Prostate gland (tissue), 2 donors: ENCODE measurements at places on chromosomes 16 and 17.

- DNase-seq = no peak
Measured at GRCh38 chr16:52212841-52213240, 334.1 kb downstream of the TOX3 start.

DNA sequence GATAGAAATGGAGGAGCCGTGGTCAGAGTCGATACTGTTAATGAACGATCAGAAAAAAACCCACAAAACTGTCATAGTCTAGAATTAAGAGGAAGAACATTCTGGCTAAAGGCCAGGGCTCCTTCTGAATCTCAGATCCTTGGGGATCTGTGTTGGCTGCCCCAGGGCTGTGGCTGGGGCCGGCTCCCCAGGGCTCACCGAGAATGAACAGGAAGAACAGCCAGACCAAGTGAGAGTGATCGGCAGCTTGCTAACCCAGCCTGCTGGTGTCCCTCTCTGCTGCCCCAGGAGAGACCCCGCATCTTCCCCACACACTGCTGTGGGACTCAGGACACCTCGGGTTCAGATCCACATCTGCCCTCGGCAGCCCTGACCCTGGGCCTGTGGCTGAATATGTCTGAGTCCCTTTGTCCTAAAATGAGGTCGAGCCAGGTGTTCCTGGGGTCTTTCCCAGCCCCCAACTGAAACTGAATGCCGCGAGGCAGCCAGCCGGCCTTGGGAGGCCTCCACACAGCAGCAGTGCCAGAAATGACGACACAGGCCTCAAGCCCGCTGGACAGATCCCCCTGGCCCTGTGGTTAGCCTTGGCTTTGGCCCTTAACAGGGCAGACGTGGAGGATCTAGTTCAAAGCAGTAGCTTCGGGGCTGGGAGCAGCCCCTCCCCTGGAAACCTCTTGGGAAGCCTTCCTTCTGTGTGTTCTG lies 23.9 kb upstream of the CLEC18A start:
- no peak for DNase-seq

- no peak for DNase-seq
Measured at GRCh38 chr17:55704401-55704800, 18.3 kb downstream of the TMEM100 start.

DNA sequence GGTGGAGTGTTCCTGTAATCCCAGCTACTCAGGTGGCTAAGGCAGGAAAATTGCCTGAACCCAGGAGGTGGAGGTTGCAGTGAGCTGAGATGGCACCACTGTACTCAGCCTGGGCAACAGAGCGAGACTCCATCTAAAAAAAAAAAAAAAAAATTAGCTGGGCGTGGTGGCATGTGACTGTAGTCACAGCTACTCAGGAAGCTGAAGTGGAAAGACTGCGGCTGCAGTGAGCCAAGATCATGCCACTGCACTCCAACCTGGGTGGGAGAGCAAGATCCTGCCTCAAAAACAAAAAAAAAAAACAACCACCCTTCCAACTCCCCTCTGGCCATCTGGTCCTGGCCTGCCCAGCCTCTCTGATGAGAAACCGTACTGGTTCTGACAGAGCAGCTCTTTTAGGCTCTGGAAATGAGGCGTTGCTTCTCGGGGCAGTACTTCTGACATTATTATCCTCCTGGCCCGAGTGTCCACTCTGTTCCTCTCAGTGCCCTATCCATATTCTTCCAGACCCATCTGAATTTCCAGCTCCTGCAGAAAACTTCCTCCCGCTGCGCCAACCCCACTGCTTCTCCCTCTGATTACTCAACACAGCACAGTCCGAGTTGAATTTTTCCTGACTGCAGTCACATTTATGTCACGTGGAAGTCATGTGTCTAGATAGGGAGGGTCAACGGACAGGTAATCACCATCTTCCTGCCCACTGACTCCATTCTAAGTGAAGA lies 13.3 kb downstream of the GGA2 start:
- peak; percentile 31 for DNase-seq

GRCh38 chr17:36149296-36149820 lies 27.1 kb downstream of the TBC1D3B start:
- DNase-seq = no peak

DNA sequence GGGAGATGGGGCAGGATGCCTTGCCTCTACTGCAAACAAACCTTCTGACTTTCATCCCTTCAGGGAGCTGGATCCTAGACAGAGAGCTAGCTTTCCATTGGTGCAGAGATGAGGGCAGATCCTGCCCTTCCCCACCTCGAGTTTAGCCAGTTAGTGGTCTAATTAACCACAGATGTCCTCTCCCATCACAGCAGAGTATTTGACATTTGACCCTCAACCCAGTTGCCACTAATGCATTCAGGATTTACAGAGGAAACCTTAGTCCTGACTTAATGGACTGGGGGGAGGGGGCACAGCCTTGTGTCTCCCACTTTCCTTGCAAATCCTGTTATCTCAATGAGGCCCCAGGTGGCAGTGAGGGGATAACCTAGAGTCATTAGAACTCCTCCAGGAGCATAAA lies 10.2 kb downstream of the PIP4K2B start:
- DNase-seq = no peak

DNA sequence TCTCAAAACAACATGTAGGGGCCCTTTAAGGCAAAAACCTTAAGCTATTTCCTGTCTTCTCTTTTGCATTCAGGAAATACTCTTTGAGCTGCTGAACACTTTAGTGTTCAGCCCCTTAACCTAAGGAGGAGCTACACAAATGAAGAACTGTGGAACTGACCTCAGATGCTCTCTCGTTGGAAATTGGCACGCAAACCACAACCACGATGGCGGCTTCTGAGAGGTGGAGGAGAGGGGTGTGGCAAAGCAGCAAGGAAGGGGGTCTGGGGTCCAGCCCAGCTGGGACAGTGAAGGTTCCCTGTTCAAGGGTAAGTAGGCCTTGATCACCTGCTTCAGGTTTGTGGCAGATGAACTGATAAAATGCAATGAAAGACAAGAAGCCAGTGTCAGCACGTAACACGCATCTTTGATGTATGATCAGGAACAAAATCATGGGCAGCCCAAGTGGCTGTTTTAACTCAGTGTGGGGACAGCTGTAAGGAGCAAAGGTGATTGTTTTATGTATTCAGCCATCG lies 291.6 kb upstream of the TNRC6C start:
- DNase-seq = no peak

GRCh38 chr17:3505008-3505407 lies 29.2 kb downstream of the ASPA start:
- no peak for DNase-seq

GRCh38 chr17:76506408-76507345 lies 5.5 kb upstream of the RHBDF2 start:
- DNase-seq = peak; percentile 75

- no peak for DNase-seq
Measured at GRCh38 chr17:46768540-46768870, 50.0 kb downstream of the WNT3 start.

- DNase-seq = no peak
Measured at GRCh38 chr16:62741692-62742091, 705.5 kb upstream of the CDH8 start.

DNA sequence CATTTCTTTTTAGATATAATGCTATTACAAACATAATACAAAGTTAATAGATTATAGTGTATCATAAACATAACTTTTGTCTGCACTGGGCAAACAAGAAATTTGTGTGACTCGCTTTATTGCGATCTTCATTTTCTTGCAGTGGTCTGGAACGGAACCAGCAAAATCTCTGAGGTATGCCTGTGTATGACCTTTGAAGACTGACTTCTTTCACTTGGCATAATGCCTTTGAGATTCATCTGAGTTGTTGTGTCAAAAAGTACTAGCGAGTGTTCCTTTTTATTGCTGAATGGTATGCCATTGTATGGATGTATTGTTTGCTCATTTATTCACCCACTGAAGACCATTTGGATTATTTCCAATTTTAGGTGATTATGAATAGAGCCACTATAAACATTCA lies 69.2 kb downstream of the TANC2 start:
- DNase-seq = no peak

- DNase-seq = peak; percentile 61
Measured at GRCh38 chr17:50931144-50931908, 65.2 kb upstream of the TOB1 start.

- DNase-seq = no peak
Measured at GRCh38 chr16:77761204-77761603, 27.2 kb upstream of the VAT1L start.

DNA sequence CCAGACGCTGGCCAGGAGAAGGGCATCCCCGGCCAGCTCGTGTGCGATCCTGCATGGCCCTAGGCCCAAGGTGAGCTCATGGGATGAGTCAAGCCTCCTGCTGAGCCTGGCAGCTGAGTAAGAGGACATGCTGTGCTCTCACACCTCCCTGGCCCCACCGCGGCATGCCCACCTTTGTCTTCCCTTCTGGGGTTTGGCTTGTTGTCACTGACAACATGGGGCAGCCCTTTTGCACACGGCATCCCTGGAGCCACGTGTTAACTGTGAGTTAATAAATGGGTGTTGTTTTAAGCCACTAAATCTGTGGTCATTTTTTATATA lies 8.9 kb upstream of the TNS4 start:
- DNase-seq = no peak

GRCh38 chr17:2111691-2112090 lies 56.8 kb downstream of the HIC1 start:
- DNase-seq = peak; percentile 78

- no peak for DNase-seq
Measured at GRCh38 chr16:28185696-28186095, 26.1 kb downstream of the XPO6 start.

GRCh38 chr16:76193906-76194615 lies 83.1 kb upstream of the CNTNAP4 start:
- no peak for DNase-seq

DNA sequence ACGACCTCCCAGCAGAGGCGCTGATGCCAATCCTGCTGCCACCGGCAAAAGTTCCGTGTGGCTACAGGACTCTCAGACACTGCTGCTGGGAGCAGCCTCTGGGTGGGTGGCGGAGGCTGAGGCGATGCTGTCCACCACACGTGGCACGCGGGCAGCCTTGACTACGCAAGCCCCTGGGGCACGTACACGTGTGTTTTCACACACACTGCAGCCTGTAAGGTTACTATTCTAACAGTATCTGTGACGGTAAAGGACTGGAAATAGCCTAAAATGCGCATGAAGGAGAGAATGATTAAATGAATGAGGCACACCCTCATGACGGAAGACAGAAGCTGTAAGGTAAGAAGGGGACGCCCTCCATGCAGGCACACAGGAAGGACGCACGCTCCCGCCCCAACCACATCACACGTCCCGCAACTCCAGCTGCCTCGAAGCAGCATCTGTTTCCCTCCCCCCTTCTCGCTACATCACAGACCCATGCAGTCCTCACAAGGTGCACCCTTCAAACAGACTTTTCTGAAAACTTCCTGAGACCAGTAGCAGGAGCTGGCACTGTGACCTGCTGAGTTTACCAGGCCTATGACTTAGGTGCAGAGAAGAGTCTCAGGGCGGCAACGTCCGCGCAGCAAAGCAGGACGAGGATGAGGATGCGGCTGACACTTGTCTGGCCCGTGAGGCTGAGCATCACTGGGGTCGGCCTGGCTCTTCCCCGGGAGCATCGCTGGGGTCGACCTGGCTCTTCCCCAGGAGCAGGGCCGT lies 28.7 kb upstream of the FASN start:
- DNase-seq = no peak

DNA sequence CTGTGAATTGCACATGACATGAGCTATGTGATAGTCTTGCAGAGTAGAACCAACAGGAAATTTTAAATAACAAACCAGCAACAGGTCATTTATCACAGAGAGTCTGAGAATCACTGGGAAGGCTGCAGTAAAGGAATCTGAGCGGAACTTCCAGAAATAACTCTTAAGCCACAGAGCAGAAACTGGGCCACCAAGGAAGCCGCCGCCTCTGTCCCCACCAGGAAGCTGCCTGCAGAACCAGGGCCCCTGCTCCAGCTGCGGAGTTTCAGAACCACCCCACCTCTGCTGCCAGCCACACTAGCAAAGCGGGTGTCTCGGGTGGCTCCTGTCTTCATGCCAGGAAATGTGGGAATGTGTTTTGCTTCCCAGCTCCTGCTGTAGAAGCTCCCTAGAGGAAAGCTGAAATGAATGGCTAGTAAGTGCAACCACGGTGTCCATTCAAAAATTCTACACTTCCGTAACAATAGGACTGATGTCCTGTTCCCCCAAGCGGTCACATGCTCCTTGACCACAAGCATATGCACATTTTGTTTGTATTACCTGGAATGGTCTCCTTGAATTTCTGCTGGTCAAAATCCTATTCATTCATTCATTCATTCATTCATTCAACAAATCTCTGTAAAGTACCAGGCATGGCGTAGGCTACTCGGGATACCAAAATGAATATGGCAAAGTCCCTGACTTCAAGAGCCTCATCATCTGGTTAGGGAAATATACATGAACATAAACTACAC lies 7.7 kb upstream of the ITPRIPL2 start:
- no peak for DNase-seq

GRCh38 chr17:55570391-55570790 lies 59.1 kb upstream of the SMIM36 start:
- no peak for DNase-seq

GRCh38 chr17:3557768-3558583 lies at the start of gene TRPV3:
Gene TRPV3 (minus strand): TSS chr17:3557812. CDS start chr17:3554850, 2,962 bp downstream.
- DNase-seq = peak; percentile 15

- no peak for DNase-seq
Measured at GRCh38 chr16:50499254-50499653, 48.9 kb upstream of the NKD1 start.

DNA sequence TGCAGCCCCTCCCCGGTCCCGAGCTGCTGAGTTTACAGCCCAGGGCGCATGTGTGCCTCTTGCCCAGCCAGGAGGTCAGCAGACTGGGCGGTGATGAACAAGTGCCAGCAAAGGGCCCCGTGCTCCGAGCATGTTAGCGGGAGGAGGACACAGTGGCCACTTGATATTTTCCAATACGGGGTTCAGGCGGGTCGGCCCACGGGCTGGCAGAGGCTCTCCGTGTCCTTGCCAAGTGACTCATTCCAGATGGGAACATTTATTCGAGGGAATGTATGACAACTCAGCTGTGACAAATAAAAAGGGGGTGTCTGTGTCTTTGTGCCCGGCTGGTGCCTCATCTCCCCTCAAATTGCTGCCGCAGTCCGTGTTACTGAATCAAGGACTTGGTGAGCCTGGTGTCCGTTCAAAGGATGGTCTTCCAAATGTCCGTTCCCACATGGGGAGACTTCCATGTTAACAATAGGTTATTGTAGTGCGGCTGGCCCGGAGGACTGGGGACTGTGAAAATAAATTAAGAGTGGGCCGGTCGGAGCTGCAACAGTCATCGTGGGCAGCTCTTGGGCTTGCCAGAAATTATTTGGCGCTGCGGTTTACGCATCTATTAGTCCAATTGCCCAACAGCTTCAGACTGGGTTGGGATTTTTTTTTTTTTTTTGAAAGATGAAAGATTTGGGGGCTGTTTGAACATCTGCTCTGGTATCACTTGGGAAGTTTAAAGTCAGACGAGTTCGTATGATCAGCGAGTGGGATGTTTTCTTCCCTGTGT lies 174.0 kb upstream of the CIBAR2 start:
- peak; percentile 29 for DNase-seq
